ENCODE measurements at places on chromosomes 16 and 17. TPM values are rescaled to one million over a fixed set of nuclear protein-coding genes. Genes with fewer than 3 reads are reported as not detected.

PRSS36 gene
- total RNA-seq: 0.51 TPM

DNA sequence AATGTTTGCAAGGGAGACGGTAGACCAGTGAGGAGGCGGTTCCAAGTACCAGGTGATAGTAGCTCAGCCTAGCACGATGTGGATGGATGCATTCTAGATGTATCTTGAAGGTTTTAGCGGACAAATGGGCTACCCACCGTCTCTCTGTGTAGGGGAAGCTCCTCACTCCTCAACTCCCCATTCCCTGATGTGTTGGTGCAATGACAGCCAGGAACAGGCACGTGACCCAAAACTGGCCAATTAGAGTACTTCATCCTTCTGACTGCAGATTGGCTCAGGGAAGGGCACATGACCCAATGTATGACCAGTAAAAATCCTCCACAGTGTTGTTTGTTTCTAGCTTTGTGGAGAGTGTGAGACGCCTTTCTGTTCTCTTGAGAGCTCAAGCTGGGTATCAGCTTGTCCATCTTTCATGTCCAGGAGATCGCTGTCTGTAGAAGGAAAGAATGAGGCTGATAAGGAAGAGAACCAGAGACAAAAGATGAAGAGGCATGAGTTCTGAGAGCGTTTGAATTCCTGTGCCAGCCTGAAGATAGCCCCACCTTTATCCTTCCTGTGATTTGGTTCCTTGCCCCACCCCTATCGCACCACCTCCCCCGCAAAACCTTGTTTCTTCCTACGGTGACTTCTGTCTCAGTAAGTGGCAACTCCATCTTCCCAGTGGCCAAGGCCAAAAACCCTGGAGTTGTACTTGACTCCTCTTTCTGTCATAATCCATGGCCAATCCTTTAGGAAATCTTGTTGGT is 2.3 kb upstream of the BORCS6 start:
- DNase-seq: peak; percentile 42
- H3K36me3 ChIP-seq: no peaks in the 10 kb centered on the region

DNA sequence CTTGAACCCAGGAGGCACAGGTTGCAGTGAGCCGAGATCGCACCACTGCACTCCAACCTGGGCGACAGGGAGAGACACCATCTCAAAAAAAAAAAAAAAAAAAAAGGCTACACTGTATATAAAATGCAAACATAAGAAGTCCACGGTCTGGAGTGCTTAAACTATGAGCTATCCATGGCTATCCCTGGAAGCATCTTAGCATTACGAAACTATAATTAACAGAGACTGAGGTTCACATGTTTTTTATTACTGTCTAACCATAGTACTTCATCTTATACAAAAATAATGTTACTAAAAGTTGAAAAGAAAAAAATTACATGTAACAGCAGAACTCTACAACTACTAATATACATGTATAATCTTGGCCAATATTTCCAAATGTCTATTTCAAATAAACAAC is 32.8 kb downstream of the HELZ start:
- peaks cover 9% of the 10 kb centered on the region for H3K36me3 ChIP-seq
- H3K4me3 ChIP-seq: no peak overlapping the region
- H3K27ac ChIP-seq: no peak overlapping the region
- no peaks in the 10 kb centered on the region for H3K27me3 ChIP-seq
- H3K4me1 ChIP-seq: peaks cover 12% of the 10 kb centered on the region
- DNase-seq: no peak

GRCh38 chr16:55273959-55274358 is 50.0 kb upstream of the IRX6 start:
- H3K4me3 ChIP-seq: no peak overlapping the region
- DNase-seq: no peak
- H3K27ac ChIP-seq: no peak overlapping the region
- no peaks in the 10 kb centered on the region for H3K36me3 ChIP-seq
- H3K27me3 ChIP-seq: no peaks in the 10 kb centered on the region
- H3K4me1 ChIP-seq: no peaks in the 10 kb centered on the region

DNA sequence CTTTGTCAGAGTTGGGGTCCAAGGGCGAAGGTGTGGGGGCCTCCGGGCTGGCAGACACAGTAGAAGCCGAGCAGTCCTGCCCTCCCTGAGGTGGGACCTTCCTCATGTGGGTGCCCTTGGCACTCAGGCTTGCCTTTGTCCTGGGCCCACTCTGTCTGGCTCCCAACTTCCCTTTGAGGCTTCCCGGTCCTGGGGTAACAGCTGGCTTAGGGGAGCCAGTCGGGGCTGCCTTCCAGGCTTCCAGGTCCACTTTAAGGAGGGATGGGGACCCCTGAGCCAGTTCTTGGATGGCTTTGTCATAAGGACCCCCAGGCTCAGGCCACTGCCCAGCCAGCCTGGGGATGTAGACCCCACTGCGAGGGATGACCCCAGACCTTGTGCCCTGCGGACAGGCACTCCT is 7.8 kb downstream of the GAS2L2 start:
- H3K27me3 ChIP-seq: no peaks in the 10 kb centered on the region
- H3K36me3 ChIP-seq: no peaks in the 10 kb centered on the region
- no peak overlapping the region for H3K4me3 ChIP-seq
- no peak for DNase-seq
- H3K4me1 ChIP-seq: no peaks in the 10 kb centered on the region

KRTAP29-1 gene
- total RNA-seq: not detected

- no peaks in the 10 kb centered on the region for H3K27me3 ChIP-seq
- no peak overlapping the region for H3K27ac ChIP-seq
- H3K4me3 ChIP-seq: no peak overlapping the region
These were observed 51.6 kb upstream of the NLRP1 start for GRCh38 chr17:5635949-5636348.

PTX4 gene
- 0.40 TPM for total RNA-seq

GRAP gene
- total RNA-seq: not detected

DNA sequence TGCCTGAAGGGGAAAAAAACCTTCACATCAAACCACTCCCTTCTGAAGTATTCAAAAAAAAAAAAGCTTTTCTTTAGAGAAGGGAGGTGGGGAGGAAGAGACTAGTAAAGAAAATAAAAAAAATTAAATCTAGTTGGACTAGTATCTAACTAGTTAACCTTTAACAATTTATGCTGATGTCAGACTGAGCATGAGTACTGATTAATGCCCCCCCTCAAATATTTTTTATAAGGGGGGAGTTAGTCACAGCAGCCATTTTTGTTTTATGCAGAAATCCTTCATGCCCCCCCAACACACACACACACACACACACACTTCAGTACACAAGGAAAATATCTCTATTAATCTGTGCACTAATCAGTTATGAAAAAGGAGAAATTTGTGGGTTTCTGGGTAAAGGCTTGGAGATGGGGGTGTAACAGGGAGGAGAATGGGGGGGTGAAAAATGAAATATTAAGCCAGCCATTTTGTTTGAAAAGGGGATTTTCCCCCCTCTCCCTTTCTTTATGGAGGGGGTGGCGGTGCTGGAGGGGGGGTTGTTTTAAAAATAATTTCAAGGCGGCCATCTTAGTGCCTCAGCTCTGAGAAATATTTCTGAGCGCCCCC is 4.7 kb upstream of the CHD3 start:
- H3K27me3 ChIP-seq: no peaks in the 10 kb centered on the region
- peak overlapping the region; percentile 15 for H3K27ac ChIP-seq
- H3K36me3 ChIP-seq: no peaks in the 10 kb centered on the region
- peak; percentile 18 for DNase-seq
